ENCODE measurements at places on chromosomes 2 and 18.

- no peak for DNase-seq
Measured at GRCh38 chr2:144426355-144426754, 93.6 kb downstream of the ZEB2 start.

- DNase-seq, result peak; percentile 16
Measured at GRCh38 chr2:111100765-111101162, 19.9 kb upstream of the BCL2L11 start.

- DNase-seq, result no peak
Measured at GRCh38 chr2:29035016-29035745, 39.1 kb downstream of the PCARE start.

DNA sequence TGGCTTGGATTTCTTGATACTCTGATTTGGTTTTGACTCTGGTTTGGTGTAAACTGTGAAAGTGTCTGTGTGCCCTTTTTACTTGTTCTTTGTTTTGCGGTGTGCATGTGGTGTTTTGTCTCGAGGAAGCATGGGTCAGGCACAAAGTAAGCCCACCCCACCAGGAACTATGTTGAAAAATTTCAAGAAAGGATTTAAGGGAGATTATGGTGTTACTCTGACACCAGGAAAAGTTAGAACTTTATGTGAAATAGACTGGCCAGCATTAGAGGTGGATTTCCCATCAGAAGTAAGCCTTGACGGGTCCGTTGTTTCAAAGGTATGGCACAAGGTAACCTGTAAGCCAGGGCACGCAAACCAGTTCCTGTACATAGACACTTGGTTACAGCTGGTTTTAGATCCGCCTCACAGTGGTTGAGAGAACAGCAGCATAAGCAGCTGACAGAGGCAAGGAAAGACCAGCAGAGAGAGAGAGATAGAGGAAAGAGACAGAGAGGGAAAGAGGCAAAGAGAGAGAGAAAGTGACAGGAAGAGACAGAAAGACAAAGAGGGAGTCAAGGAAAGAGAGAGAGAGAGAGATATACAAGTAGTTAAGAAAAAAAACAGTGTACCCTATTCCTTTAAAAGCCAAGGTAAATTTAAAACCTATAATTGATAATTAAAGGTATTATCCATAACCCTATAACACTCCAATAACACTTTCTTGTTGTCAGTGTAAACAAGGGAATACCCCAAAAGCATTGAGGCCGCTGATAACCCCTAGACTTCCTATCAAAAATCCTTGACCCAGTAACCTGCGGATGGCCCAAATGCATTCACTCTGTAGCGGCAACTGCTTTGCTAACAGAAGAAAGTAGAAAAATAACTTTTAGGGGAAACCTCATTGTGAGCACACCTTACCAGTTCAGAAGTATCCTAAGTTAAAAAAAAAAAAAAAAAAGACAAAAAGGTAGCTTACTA is 42.6 kb downstream of the TFPI start:
- DNase-seq, result no peak

GRCh38 chr18:52723550-52723970 is 383.6 kb downstream of the DCC start:
- no peak for DNase-seq

DNA sequence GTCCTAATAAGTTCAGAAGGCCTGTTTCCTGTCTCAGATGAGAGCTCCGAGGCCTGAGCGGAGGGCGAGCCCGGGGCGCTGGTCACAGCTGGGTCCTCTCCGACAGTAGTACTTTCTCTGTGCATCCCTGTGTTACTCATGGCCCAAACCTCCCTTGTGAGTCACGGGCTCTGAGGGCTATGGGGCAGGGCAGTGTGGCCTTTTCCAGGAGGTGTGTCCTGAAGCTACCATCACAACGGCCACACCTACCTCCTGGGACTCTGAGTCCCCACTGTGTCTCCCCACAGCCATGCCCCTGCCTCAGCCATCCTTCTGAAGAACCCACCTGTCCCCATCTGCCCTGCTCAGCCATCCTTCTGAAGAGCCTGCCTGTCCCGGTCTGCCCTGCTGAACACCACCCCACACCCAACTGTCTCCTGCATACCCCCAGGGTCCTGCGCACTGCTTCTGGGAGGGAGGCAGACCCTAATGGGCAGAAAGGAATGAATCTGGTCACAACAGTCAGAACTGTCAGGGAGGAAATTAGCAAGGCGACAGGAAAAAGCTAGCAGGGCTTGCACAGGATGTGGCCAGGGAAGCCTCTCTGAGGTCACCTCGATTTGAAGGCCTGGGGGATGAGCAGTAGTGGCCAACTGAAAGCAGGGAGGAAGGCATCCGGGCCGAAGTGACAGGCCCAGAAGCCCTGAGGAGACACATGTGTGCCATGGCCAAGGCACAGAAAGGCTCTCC is 145.4 kb upstream of the RIOK3 start:
- DNase-seq, result no peak

- no peak for DNase-seq
Measured at GRCh38 chr18:63365876-63366212, 1.2 kb downstream of the KDSR start.

- no peak for DNase-seq
Measured at GRCh38 chr18:8235894-8236293, 373.3 kb upstream of the RAB12 start.

DNA sequence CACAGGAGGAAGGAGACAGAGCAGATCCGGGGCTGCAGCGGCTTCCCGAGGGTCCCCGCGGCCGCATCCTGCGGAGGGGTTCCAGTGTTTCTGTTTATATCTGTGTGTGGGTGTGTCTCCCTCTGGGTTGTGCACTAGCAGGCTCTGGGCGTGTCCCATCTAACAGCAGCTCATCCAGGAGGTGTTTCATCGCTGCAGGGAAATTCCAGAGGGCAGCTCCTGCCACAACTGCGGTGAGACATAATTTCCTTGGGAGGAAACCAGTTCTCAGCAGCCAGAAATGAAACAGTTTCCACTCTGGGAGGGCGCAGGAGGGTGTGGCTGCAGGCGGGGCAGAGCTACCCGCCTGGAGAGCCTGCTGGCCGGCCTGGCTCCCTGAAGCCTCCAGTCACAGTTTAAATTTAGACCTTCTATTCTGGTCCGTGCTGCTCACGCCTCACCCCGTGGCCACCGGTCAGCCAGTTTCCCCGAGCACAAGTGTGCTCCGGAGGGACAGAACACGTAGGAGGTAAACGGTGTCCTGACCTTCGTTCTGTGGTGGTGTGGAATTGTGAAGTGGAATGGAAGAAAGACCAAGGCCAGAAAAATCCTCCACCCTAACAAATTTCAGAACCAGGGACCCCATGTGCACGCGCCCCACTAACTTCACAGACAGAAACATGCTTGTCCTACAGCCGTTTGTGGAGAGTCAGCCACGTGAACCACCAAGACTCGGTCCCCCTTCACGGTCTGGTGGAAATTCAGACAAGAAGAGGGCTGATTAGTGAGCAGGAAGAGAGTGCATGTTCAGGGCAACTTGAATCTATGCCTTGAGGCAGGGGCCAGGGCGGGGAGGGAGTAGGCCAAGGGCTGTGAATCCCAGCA is 50.2 kb downstream of the TEX44 start:
- peak; percentile 61 for DNase-seq

- DNase-seq, result no peak
Measured at GRCh38 chr2:169175112-169175511, 105.7 kb downstream of the DHRS9 start.

- no peak for DNase-seq
Measured at GRCh38 chr2:195408196-195408595, 248.8 kb upstream of the SLC39A10 start.

DNA sequence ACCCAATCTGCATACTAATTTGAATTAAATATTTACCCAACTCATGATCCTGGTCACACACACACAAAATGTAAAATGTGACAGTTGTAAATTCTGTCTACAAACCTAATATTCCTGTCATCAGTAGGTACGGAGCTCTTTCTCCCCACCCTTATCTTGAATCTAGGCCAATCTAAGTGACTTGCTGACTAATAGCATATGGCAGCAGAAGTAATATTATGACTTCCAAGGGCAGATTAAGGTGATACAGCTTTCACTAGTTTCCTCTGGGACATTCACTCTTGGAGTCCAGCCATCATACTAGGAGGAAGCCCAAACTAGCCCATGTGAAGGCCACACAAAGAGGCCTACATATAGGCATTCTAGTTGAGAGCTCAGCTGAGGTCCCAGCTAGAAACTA is 89.4 kb downstream of the TMEM131 start:
- DNase-seq, result no peak

DNA sequence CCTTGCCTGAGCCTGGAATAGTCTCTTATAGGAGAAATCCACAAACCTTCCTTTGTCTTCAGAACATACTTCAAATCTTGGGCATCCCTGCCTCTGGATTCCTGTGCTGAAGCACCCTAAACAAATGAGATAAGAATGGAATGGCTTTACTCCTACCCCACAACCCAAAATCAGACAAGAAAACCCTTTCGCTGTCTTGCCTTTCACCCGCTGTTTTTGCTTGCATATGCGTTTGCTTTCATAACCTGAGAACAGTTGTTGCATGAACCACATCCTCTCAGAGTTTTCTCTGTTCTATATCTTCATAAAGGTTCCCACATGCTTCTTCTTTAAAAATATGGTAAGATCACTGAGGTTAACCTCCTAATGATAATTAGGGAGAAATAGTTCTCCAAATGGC is 132.1 kb upstream of the MAP3K20 start:
- DNase-seq, result no peak

DNA sequence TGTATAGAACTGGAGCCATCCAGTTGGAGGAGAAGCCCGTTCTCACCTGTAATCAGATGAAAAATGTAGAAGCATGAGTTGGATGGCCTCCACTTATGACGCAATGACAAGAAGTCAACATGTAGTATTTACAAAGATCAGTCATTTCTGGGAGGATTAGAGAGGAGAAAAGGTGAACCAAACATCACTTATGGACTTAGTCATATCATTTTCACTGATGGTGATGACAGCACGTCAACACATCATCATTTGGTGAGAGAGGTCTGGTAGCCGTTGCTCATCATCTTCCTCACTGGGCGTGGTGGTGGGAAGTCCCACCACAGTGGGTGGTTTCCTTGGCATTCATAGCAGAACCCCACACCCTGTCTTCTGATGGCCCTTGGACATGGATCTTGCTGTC is 264.2 kb upstream of the EPAS1 start:
- no peak for DNase-seq

- DNase-seq, result no peak
Measured at GRCh38 chr2:207993151-207993763, 32.1 kb downstream of the PLEKHM3 start.

DNA sequence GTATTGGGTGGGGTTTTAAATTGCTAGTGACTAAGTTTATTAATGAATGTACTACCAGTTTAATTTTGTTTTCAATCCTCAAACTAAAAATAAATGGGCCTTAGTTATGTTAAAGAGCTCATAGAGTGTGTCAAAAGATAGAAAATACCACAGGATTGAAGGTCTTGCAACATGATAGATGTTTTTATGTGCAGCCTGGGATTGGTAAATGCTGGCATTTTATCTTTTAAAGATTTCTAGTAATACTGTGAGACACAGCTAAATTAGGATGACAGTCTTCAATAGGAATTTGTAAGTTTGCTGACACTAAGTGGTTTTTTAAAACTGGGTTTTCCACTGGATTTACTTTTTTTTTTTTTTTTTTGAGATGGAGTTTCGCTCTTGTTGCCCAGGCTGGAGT is 122.3 kb downstream of the HAUS1 start:
- DNase-seq, result no peak

DNA sequence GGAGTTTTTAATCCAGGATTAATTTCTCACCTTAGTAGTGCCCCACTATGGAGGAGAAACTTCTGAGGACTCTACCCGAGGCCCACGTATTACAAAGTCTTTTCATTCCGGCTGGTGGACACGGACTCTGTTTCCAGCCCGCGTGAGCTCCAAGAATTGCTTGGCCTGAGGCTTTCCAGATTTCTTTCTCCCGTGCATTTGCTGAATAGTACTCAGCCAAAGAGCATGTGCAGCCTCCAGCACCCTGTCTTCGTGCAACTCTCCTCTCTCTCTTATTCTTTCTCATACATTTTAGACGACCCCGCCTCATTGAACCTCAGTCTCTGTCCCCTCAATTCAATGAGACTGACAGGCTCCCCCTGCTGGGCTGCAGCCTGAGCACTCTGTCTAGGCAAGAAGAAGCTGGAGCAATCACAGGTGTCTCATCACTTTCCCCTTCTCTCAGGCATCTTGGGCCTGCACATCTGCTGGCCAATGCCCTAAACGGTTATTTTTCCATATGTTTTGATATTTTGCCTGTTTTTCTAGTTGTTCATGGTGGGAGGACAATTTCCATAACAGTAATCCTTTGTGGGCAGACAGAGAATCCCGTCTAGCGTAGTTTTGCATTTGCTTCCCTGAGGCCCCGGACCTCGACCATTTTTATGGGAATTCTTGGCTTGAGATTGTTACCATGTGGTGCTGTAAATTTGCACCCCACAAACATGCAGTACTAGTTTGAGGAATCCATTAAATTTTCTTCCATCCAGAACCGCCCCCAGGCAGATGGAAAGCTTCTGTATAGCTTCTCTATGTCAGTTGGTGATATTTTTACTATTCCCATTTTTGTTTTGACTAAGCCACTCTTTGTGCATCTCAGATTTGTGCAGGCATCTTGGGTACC is 50.1 kb upstream of the LPIN2 start:
- DNase-seq, result peak; percentile 10

DNA sequence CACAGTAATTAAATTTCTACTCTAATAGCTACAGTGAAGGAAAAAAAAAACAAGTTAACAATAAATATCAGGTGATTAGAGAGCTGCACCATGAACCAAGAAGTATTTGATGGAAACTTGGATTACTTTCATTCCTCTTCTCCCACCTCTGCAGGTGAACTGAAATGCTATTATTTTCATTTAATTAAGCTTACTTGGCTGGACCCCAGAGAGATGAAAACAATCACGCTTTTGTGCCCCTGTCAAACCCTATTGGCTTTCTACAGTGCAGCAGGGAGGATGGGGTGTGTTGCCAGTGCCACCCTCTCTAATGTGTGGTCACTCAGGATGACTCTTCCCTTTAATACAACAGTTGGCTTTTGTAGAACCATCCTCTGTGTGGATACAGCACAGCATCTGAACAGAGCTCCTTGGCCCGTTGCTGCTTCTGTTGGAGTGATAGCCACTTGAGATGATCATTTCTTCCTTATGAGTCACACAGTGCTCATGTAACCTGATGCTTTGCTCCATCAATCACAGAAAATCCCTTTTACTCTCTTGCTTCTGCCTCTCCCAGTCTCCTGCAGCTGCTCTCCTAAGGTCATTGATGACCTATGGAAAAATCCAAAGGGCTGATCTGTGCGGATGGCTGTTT is 5.5 kb upstream of the ARL4C start:
- no peak for DNase-seq

DNA sequence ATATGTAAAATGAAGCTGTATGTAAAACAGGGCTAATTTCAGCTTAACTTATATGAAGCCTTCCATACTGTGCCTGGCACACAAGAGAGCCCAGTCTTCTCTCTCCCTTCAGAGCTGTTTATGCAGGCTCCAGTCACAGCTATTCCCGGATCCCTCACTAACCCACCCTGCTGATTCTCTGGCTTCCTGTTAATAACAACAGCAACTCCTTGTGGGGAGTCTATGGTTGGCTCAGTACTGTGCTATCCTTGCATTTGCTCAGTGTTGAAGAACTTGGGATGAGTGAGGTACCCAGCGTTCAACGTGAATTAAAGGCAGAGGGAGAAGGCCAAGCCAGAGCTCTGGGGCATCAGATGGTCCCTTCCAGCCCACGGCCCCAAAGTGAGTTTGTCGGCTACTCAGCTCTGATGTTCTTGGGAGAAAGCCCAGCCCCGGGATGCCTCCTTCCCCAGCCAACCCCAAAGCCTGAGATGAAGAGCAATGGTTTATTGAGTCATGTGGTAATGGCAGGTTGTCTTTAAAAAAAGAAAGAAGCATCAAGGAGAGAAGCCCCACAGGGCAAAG is 43.2 kb downstream of the PSD4 start:
- no peak for DNase-seq

GRCh38 chr2:43559391-43560230 is 36.2 kb downstream of the THADA start:
- DNase-seq, result no peak

Data from stimulated activated naive B cell treated with anti-CD40 and anti-IgM and Interleukin-4, amounts not matched to agents 10 μg/mL and 1 μg/mL and 100 μg/mL, for 72 hours (primary cell).